Anterior cingulate cortex (tissue), 58 donors: ENCODE measurements at places on chromosomes 13 and 19.
A peak's percentile ranks its signal among the peaks of the same experiment; 100 is the strongest.

GRCh38 chr13:44451126-44451525 is 77.5 kb downstream of the SERP2 start:
- DNase-seq: no peak

GRCh38 chr13:44435919-44436510 is 62.4 kb downstream of the SERP2 start:
- DNase-seq: no peak

GRCh38 chr19:1258707-1259205 is 10.4 kb downstream of the MIDN start:
- no peak for DNase-seq

DNA sequence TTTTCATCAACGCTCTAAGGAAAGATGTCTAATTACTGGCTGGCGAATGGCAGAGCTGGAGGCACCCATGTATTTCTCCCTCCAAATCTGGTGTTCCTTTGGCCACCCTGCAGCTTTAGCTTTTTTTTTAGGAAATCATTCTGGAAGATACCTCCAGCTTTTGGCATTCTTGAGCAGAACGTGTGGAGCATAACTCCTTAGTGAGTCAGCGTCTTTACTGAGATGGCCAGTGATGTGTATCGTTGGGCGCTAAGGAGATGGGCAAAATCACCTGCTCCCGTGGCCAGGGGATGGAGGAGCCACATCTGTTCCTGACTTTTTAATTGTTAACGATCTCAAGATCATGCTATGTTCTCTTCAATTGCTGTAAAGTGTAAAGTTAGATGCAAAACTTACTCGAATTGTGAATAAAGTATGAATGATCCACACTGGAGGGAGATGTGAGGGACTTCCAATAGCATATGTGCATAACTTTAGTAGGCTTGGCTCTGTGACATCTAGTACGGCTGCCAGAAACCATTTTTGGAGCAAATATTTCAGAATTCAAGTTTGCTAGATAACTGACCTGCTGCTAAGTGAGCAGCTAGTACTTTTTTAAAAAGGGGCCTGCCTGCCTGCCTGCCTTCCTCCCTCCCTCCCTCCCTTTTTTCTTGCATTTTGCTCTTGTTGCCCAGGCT is 24.4 kb upstream of the C1QTNF9 start:
- DNase-seq: no peak

DNA sequence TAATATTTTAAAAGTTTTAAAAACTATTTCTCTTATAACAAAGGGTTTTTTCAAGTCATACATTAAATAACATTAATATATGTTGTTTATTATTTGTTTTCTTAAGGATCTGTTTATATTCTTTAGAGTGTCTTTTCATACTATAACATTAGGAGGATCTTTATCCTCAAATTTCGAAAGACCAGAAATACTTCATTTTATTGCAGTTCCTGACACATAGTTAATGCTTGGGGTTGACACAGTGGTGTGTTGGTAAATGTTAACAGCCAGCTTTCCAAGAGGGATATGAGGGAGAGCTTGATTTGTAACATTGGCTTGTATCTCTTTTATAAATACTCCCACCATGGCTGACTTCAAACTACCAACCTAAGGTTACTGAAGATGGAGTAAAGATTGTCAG is 126.6 kb upstream of the KLF5 start:
- DNase-seq: no peak

- no peak for DNase-seq
Measured at GRCh38 chr13:75174481-75174880, 307.5 kb downstream of the TBC1D4 start.

DNA sequence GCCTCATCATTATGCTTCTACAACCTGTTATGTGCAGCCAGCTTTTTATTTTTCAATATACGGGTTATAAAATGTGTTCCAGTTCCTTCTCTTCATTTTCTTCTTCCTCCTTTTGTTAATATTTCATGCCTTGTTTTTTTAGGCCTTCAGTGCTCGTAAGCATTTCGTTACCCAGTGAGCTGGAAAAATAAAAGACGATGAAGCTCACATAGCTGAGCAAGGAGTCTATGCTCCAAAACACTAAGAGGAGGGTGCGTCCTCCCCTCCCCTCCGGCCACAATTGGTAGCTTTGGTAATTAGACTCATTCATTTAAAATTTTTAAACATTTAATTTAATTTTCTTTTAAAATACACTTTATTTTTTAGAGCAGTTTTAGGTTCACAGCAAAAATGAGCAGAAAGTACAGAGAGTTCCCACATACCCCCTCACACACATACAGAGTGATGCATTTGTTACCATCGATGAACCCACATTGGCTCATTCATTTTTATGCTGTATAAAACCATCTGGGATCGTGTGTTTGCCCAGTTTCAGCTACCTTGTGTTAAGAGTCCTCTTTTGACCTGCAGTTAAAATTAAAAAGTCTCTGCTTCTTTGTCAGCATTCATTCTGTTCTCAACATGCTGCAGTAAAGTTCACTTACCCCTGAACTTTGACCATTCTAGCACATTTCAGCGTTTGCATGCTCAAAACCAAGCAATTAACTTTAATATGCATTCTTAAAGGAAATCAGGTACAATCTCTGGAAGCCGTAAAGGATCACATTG is 223.9 kb downstream of the LACC1 start:
- no peak for DNase-seq

DNA sequence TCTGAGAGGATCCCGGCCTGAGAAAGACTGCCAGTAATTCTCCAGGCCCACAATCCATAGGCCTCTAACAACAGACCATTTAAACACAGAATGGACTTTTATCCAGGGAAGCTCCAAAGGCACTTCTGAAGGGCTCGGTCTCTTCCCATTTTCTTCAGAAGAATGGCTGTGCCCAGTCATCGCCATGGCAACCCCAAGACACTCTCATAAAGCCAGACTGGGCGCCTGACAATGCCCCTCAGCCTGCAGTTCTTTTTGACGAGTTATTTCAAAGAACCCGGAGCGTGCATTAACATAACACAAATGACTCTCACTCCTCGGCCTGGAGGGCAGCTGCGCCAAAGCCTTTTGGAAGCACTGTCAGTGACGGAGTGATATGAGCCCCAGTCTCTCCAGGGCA is 61.0 kb downstream of the RASA3 start:
- DNase-seq: no peak

DNA sequence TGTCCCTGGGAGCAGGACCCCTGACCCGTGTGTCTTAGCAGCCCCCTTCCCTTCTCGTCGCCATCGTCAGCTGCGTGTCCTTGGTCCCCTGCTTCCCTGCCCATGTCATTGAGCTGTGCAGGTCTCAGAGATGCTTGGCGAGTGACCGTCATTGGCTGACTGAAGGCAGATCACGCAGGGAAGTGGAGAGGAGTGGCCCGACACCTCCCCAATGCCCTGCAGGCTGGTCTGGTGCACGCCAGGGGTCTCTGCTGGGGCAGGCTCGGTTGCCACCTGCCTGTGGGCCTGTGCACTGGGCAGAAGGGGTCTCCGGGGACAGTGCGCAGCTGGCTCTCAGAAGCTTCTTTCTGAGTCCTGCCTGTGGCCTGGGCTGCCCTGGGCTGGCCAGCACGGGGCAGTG is 6.2 kb downstream of the GNA11 start:
- no peak for DNase-seq

GRCh38 chr19:56087647-56088496 is 33.2 kb downstream of the ZNF787 start:
- DNase-seq: no peak

GRCh38 chr19:294946-295686 is 3.9 kb upstream of the PLPP2 start:
- DNase-seq: no peak

GRCh38 chr19:13054626-13055212 is 47.9 kb downstream of the LYL1 start:
- no peak for DNase-seq

- no peak for DNase-seq
Measured at GRCh38 chr19:50549059-50549926, 18.9 kb downstream of the LRRC4B start.

- no peak for DNase-seq
Measured at GRCh38 chr13:24627090-24627714, 53.0 kb upstream of the ATP12A start.

DNA sequence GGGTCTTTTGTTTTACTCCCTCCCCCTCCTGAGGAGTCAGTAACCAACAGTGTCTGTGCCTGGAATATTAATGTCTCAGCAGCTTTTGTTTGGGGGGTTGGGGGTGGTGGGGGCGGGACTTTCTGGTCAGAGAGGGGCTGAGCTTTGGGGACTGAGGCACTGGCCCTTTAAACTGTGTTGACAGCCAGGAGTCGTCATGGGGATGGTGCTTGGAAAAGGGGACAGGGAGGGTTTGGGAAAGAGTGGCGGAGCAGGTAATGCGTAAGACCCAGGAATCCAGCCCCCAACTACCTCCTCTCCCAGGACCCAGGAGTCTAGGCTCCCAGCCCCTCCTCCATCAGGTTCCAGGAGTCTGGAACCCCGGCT is 5.2 kb downstream of the CADM4 start:
- peak; percentile 42 for DNase-seq

GRCh38 chr13:53415135-53415534 is 386.5 kb downstream of the OLFM4 start:
- no peak for DNase-seq

DNA sequence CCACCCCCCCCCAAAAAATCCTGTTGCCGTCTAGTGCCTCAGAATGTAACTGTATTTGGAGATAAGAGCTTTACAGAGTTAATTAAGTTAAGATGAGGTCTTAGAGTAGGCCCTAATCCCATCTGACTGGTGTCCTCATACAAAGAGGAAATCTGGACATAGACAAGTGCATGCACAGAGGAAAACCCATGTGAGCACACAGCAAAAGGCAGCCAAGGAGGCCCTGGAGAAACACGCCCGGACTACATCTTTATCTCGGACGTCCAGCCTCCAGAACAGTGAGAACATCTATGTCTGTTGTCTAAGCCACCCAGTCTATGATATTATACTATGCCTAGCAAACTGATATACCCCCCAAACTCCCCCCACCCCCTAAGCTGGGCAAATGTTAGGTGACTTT is 193.8 kb downstream of the KATNAL1 start:
- no peak for DNase-seq

DNA sequence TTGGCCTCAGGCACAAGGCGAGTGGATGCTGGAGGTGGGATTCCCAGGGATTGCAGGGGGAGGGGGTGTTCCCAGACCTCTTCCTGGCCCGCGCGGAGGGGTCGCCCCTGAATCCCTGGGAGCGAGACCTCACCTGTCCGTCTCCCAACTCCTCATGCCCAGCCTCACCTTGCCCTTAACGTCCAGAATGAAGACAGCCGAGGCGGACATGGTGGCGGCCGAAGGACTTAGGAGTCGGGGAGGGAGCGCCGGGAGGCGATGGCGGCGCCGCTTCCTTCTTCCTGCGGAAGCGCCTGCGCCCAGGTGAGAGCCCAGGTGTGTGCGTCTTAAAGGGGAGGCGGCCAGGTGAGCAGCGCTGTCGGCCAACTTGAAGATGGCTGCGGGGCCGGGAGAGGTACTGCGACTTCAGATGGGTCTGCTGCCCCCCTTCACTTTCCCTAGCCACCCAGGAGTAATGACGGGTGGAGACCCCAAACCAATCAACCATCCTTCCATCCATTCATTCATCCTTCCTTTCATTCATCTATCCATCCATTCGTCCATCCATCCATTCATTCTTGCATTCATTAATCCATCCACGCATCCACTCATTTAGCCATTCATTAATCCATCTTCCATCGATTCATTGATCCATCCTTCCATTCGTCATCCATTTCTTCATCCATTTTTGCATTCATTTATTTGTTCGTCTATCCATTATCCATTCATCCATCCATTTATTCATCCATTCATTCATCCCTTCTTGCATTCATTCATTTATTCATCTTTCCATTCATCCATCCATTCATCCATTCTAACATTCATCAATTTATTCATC is at the start of gene AP1M2:
Gene AP1M2 (minus strand): TSS at position 291 of the 817 bp plus-strand sequence. CDS start 81 bp downstream, at position 210.
- DNase-seq: no peak

GRCh38 chr13:76707360-76707759 is 178.8 kb downstream of the KCTD12 start:
- DNase-seq: no peak

- DNase-seq: peak; percentile 48
Measured at GRCh38 chr19:40609561-40610395, 8.6 kb downstream of the LTBP4 start.

DNA sequence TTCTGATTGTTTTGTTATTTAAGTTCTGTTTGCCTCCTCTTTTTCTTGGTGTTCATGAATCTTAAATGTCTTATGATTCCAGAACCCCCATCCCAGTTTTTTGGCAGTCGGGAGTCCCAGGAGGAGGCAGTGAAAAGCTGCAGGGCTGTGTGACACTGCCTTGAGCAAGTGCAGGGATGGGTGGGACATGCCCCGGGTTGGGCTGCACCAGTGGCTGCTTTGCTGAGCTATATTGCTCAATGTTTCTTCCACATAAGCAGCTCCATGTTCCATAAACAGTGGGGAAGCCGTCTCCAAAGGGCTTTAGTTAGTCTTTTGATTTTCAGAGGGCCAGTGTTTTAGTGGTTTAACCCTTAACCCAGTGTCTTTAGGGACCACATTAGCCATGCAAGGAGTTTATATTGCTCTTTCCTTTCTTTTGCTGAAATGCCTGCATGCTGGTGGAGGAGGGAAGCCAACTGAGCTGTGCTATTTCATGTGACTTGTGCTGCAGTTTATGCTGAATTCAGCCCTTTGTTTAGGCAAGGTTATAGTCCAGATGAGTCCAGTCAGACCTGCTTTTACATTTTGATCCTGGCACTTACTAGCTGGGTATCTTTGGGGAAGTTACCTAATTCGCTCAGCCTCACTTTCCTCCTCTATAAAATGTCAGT is 13.1 kb downstream of the ATP8A2 start:
- no peak for DNase-seq

- no peak for DNase-seq
Measured at GRCh38 chr13:75321084-75321483, 160.9 kb downstream of the TBC1D4 start.

DNA sequence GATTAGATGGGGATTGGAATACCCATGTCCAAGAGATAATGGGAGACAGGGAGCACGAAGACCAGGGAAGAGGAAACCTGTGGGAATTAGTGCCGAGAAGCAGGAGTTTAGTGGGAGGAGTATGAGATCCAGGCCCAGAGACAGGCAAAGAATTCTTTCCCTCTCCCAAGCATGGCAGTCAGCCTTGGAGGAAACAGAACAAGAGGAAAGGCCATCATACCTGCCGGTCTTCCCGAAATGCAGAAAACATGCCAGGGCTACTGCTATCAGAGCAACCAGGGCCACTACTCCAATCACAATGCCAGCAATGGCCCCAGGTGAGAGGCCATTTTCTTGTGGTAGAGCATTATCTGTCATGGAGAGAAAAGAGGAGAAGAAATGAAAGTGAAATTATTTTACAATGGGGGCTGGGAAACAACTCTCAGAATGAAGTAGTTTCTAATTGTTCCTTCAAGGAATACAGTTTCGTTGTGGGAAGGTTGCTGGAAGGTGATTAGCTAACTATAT is 16.1 kb downstream of the CEACAM1 start:
- no peak for DNase-seq

DNA sequence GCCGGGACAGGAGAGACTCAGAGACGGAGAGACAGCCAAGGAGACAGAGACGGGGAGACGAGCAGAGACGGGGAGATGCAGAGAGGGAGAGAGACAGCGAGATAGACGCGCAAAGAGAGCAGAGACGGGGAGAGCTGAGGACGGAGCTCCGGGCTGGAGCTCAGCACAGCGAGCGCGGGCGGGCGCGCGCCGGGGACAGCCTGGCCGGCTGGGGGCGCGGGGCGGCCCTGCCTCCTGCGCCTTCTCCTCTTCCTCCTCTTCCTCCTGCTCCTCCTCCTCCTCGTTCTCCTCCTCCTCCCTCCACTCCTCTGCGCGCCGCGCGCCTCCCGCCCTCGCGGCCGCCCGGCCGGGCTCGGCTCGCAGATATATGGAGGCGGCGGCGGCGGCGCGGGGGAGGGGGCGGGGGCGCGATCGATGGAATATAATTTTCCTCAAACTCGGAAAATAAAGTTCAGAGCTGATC is at the start of gene ERFL:
Gene ERFL (minus strand): TSS at position 229 of the 463 bp plus-strand sequence. CDS start 15,530 bp downstream, outside the sequence.
- no peak for DNase-seq
